Upper lobe of left lung (tissue), 6 donors: ENCODE measurements at places on chromosomes 2 and 18. TPM values are rescaled to one million over a fixed set of nuclear protein-coding genes. Genes with fewer than 3 reads are reported as not detected.

GRCh38 chr2:19299522-19299921 lies 58.9 kb downstream of the OSR1 start:
- DNase-seq, result no peak

- peak; percentile 24 for DNase-seq
These were observed 49.8 kb downstream of the QPCT start for GRCh38 chr2:37394263-37394662.

GRCh38 chr2:53460347-53460746 lies 307.3 kb upstream of the CHAC2 start:
- no peak for DNase-seq

DNA sequence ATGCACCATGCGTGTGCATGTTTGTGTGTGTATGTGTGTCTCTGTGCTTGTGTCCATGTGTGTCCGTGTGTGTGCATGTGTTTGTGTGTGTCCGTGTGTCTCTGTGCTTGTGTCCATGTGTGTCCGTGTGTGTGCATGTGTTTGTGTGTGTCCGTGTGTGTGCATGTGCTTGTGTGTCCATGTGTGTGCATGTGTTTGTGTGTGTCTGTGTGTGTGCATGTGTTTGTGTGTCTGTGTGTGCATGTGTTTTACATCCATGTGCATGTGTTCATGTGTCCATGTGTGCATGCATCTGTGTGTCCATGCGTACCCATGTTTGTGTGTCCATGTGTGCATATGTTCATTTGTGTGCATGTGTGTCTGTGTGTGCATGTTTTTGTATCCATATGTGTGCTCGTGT lies 100.5 kb downstream of the LBH start:
- DNase-seq, result no peak

DNA sequence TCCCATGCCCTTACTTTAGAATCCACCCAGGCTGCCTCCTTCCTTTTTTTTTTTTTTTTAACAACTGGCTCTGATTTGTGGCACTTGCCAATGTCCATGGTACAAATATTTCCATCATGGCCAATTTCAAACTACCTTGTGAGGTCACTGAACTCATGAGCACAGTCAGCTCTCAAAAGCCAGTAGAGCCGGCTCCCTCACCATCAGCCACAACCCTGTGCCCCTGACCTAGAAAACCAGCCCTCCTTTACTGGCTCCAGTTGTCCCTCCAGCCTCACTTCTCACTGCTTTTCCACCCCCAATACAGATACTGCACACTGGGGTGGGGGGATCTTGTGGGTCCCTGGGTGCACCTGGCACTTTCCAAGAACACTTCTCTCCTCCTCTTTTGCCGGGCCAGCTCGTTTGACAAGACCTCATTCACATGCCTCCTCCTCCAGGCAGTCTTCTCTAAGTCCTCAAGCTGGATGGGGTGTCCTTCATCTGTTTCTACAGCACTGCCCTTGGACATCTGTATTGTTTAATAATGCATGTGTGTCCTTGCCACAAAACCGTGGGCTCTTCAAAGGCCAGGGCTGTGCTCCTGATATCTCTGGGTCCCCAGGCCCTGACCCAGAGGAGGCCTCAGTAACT lies 35.5 kb downstream of the SDC1 start:
- DNase-seq, result no peak

GRCh38 chr2:7019191-7019590 lies 102.0 kb downstream of the RNF144A start:
- DNase-seq, result peak; percentile 77

- no peak for DNase-seq
These were observed 68.9 kb upstream of the EFEMP1 start for GRCh38 chr2:55992455-55992854.

- DNase-seq, result no peak
These were observed 255.7 kb downstream of the DSEL start for GRCh38 chr18:67260841-67261240.

The CAPN14 gene
- total RNA-seq, result 0.89 TPM

The CCT7 gene
- total RNA-seq, result 135 TPM

DNA sequence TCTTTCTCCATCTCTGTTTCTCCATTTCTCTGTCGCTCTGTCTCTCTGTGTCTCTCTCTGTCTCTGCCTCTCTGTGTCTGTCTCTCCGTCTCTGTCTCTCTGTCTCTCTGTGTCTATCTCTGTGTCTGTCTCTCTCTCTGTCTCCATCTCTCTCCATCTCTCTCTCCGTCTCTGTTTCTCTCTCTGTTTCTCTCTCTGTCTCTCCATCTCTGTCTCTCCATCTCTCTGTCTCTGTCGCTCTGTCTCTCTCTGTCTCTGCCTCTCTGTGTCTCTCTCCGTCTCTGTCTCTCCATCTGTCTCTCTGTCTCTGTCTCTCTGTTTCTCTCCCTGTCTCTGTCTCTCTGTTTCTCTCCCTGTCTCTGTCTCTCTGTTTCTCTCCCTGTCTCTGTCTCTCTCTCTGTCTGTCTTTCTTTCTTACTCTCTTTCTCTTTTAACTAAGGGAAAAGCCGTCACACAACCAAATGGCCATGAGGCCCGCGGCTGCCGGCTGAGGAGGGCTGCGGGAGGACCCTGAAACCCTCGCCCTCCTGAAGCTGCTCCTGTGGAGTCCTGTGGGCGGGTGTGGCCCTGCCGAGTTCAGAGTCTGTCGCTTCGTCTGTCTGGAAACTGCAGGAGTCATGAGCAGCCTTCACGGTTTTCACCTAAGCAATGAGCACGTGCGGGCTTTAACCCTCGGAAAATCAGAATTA lies 29.3 kb downstream of the NFATC1 start:
- DNase-seq, result peak; percentile 58

GRCh38 chr2:8626572-8626971 lies 55.3 kb upstream of the ID2 start:
- DNase-seq, result no peak

DNA sequence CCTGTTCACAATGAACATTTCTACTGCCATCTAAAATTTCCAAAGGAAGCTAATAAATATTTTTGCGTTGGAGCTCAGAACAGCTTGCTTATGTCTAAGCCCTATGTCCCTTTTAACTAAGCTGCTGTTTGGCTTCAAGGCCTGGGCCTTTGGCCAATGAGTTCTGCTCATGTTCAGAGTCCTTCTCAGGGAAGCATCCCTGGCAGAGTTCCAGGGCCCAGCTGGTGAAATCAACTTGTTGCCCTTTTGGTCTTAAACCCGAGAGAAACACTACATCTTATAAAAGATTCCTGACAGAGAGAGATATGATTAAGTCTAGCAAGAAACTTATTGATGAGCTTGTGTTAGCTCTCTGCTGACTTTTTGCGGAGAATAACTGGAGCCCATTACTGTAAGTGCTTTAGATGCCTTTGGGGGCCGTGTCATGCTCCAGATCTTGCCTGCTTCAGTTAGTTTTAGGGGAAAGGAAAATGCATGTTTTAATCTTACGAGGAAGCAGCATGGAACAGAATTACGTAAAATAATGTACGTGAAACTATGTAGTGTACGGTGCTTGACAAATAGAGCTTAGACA lies 102.5 kb upstream of the NOSTRIN start:
- peak; percentile 34 for DNase-seq

DNA sequence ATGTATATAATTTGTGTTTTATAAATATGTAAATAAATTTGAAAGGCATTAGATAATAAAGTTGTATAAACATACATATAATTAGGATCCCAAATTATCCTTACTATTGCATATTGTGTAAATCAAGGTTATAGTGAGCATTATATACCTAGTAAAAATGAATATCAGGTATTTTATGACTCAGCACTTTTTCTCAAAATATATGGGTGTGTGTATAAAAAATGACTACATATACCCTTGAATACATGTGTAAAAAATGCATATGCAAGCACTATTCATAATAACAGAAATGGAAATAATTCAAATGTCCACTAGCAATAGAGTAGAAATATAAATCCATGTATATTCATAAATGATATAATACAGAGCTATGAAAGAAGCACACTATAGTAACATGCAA lies 870.9 kb upstream of the CNTNAP5 start:
- no peak for DNase-seq
